Renal cortical epithelial cell (primary cell): ENCODE measurements at places on chromosomes 2 and 18. TPM values are rescaled to one million over a fixed set of nuclear protein-coding genes. Genes with fewer than 3 reads are reported as not detected.

- peak; percentile 8 for DNase-seq
Measured at GRCh38 chr2:145350011-145350410, 830.1 kb upstream of the ZEB2 start.

DNA sequence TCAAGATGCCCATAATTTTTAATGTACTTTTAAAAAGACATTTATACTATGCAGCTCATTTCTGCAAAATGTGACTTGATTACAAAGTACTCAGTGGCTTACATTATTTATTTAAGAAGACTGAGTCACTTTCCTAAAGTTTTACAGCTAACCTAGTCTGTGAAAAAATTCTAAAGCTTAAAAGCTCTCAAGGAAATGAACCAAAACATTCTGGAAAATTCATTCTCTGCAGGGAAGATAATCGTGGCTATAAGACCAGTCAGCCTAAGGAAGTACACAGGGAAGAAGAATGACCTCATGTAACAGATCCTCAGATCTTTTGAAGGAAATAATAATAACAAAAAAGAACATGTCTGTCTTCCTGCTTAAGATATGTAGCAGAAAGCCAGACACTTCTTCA, 232.1 kb upstream of the STK17B start:
- peak; percentile 54 for DNase-seq

TM4SF20 gene
- not detected in 2 replicates for total RNA-seq

DNA sequence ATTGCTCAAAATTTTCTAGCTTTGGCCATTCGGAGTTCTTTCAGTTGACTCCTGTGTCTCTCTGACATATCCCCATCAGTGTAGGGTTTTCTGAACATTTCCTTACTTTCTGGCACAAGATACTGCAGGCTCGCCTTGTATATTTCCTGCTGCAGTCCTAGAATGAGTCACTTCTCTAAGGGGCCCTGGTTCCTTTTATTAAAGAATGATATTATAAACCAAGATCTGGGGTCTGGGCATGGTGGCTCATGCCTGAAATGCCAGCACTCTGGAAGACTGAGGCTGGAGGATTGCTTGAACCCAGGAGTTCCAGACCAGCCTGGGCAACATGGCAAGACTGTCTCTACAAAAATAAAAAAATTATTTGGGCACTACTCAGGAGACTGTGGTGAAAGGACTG, 3.0 kb upstream of the RPL37A start:
- peak; percentile 26 for DNase-seq

GRCh38 chr2:124080281-124081153, 55.4 kb downstream of the CNTNAP5 start:
- DNase-seq: no peak

DNA sequence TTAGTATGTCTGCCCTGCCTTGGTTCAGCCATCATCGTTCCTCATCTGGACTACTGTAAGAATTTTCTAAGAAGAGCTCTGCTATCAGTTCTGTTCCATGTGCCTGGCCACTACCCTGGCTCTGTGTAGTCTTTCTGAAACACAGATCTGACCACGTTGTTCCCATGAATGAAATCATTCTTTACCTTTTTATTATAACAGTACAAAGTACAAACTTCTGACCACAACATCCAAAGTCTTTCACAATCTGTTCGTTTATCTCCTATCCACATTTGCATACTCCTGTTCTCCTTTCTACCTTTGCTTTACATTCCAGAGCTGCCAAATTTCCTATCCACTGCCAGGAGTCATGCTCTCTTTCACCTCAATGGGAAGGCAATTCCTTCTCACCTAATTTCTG, 284.6 kb upstream of the LRP1B start:
- peak; percentile 5 for DNase-seq

GRCh38 chr2:85615413-85615728, 615 bp upstream of the USP39 start:
- no peak for DNase-seq

MC2R gene
- not detected in 2 replicates for total RNA-seq

- DNase-seq: peak; percentile 2
Measured at GRCh38 chr18:8559612-8560186, 49.5 kb upstream of the RAB12 start.

GRCh38 chr2:68918497-68918896, 34.2 kb downstream of the GKN2 start:
- DNase-seq: no peak

DNA sequence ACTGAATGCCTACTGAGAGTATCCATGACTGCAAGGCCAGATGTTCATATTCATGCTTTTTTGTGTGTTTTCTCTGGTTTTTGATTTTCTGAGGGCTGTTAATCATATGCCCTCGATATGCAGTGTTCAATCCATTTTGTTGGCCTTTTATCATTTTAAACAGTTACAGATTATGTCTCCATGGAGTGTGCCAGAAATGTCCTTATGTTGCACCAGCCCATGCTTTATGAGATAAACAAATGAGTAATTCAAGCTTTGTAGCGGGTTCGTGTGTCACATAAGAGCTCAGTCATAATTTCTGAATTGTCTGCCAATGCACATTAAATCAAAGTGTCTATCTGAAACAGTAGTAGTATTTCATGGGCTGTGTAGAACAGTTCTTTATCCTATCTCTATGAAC, 583.0 kb downstream of the THSD7B start:
- no peak for DNase-seq

SUPT7L gene
- 15.3 and 31.9 TPM in 2 replicates for total RNA-seq

- no peak for DNase-seq
Measured at GRCh38 chr18:25876330-25876948, 214.0 kb downstream of the SS18 start.

CFAP65 gene
- total RNA-seq: 0.65 TPM in 1 of 2 replicates, not detected in the other

DNA sequence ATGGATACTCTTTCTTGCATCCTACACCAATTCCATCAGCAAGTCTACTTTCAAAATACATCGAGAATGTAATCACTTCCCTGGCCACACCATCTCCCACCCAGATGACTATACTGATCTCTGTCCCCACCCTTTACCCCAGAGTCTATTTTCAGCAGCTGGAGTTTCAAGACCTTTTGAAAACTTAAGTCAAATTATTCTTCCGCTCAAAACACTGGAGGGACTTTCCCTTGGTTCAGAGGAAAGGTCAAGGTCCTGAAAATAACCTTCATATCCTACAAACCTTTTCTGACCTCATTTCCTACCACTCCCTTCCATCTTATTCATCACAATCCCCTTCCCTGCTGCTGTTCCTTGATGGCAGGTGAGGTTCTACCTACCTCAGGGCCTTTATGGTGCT, 58.8 kb upstream of the LYPD6 start:
- DNase-seq: no peak

SERPINB3 gene
- total RNA-seq: 0.40 and 1.9 TPM in 2 replicates

LONRF2 gene
- 0.17 and 0.35 TPM in 2 replicates for total RNA-seq

MFF gene
- total RNA-seq: 61.3 and 110 TPM in 2 replicates
